ENCODE measurements at places on chromosomes 7 and 10. TPM values are rescaled to one million over a fixed set of nuclear protein-coding genes. Genes with fewer than 3 reads are reported as not detected.

DNA sequence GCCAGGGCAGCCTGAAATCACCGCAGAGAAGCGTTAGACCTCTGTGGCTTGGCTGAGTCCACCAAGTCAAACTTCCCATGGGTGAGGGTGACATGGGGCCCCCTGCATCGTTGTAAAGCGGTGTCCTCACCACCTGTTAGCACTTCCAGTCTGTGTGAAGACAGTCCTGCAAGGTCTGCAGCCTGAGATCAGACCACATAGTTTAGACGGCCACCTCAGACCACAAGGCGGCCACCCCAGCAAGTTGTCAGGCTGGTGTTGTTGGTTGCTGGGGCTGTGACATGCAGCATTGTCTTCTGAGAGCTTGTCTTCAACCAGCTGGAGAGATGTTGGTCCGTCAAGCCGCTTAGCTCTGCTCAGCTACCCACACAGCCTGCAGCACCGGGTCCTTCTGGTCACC is 44.1 kb upstream of the TARP start:
- H3K4me3 ChIP-seq: no peak overlapping the region
- H3K27ac ChIP-seq: no peak overlapping the region
- H3K4me1 ChIP-seq: no peaks in the 10 kb centered on the region

Gene CCAR1
- total RNA-seq: 37.6 TPM

- H3K4me3 ChIP-seq: no peak overlapping the region
- no peak for DNase-seq
- no peaks in the 10 kb centered on the region for H3K36me3 ChIP-seq
Measured at GRCh38 chr7:93036149-93036640, 81.6 kb downstream of the SAMD9 start.

GRCh38 chr7:107907790-107908189 is 16.8 kb downstream of the DLD start:
- no peak overlapping the region for H3K27ac ChIP-seq
- peaks cover under 1% of the 10 kb centered on the region for H3K4me1 ChIP-seq
- DNase-seq: no peak
- no peak overlapping the region for H3K4me3 ChIP-seq
- peaks cover 12% of the 10 kb centered on the region for H3K36me3 ChIP-seq

GRCh38 chr7:96792115-96792514 is 82.5 kb upstream of the SEM1 start:
- no peak for DNase-seq
- H3K4me1 ChIP-seq: no peaks in the 10 kb centered on the region
- no peak overlapping the region for H3K4me3 ChIP-seq
- no peak overlapping the region for H3K27ac ChIP-seq
- no peaks in the 10 kb centered on the region for H3K27me3 ChIP-seq
- no peaks in the 10 kb centered on the region for H3K36me3 ChIP-seq

- no peaks in the 10 kb centered on the region for H3K36me3 ChIP-seq
- no peak overlapping the region for H3K27ac ChIP-seq
- H3K4me3 ChIP-seq: no peak overlapping the region
- H3K4me1 ChIP-seq: no peaks in the 10 kb centered on the region
Measured at GRCh38 chr7:29405891-29406290, 157.7 kb upstream of the PRR15 start.

GRCh38 chr7:27139334-27140125 is 4.0 kb downstream of the HOXA5 start:
- DNase-seq: no peak
- H3K4me3 ChIP-seq: no peak overlapping the region

DNA sequence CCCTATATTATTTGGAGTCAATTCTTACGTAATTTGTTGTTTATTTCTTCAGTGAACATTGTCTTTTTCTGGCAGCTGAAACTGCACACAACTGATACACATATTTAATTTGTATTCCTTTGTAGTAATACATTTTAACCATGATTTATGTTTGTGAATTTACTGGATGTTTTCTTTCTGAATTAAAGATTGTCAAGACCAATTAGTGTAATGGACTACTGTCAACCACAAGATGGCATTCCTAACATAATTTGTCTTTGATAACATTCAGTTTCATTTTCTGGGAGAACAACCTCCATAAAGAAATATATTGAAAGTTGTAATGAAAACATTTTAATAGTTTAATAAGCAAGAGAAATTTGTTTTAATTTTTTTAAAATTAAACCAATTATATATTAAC is 10.1 kb downstream of the THNSL1 start:
- no peaks in the 10 kb centered on the region for H3K36me3 ChIP-seq
- no peak for DNase-seq
- H3K4me3 ChIP-seq: no peak overlapping the region
- no peak overlapping the region for H3K27ac ChIP-seq
- no peaks in the 10 kb centered on the region for H3K27me3 ChIP-seq

- H3K36me3 ChIP-seq: peaks cover 18% of the 10 kb centered on the region
- no peaks in the 10 kb centered on the region for H3K27me3 ChIP-seq
- no peak overlapping the region for H3K27ac ChIP-seq
- no peaks in the 10 kb centered on the region for H3K4me1 ChIP-seq
- DNase-seq: no peak
Measured at GRCh38 chr7:45721686-45722598, 147.8 kb downstream of the ADCY1 start.

- no peaks in the 10 kb centered on the region for H3K27me3 ChIP-seq
- no peak for DNase-seq
- H3K4me1 ChIP-seq: no peaks in the 10 kb centered on the region
Measured at GRCh38 chr10:53619671-53620070, 847.1 kb upstream of the MBL2 start.

DNA sequence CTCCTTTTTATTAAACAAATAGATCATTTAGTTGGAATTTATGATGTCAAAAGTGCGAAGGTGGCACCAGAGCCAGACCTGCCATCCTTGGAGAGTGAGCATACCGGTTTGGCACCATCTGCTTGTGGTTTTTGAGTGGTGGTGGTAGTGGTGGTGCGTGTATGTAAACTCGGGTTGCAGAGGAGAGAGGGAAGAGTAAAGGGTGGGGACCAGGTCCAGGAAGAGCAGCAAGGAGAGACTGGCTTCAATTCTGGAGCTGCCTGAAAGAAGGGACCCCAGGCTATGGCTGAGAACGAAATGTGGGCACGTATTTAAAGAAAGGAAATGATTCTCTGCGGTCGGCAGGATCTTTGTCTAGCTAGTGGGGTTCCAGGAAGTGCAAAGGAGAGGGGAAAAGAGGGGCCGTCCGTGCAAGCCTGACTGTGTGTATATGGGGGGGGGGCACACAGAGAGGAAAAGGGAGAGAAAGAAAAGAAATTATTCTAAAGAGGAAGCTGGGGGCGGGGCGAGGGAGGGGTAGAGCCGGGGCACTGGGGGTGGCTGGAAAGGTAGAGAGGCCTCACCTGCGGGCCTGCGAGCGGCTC is 448 bp upstream of the GOLGA7B start:
- H3K27me3 ChIP-seq: peaks cover 58% of the 10 kb centered on the region
- peak overlapping the region; percentile 53 for H3K4me3 ChIP-seq

- no peaks in the 10 kb centered on the region for H3K4me1 ChIP-seq
- no peak overlapping the region for H3K4me3 ChIP-seq
- DNase-seq: no peak
- H3K36me3 ChIP-seq: no peaks in the 10 kb centered on the region
- H3K27me3 ChIP-seq: no peaks in the 10 kb centered on the region
Measured at GRCh38 chr10:115895166-115895565, 377.8 kb downstream of the GFRA1 start.

- H3K27me3 ChIP-seq: no peaks in the 10 kb centered on the region
- no peak overlapping the region for H3K27ac ChIP-seq
- H3K4me3 ChIP-seq: no peak overlapping the region
- H3K4me1 ChIP-seq: no peaks in the 10 kb centered on the region
- H3K36me3 ChIP-seq: no peaks in the 10 kb centered on the region
Measured at GRCh38 chr7:159112136-159113011, 32.3 kb downstream of the VIPR2 start.

Gene AGAP3
- total RNA-seq: 89.7 TPM

Gene TCERG1L
- total RNA-seq: not detected

DNA sequence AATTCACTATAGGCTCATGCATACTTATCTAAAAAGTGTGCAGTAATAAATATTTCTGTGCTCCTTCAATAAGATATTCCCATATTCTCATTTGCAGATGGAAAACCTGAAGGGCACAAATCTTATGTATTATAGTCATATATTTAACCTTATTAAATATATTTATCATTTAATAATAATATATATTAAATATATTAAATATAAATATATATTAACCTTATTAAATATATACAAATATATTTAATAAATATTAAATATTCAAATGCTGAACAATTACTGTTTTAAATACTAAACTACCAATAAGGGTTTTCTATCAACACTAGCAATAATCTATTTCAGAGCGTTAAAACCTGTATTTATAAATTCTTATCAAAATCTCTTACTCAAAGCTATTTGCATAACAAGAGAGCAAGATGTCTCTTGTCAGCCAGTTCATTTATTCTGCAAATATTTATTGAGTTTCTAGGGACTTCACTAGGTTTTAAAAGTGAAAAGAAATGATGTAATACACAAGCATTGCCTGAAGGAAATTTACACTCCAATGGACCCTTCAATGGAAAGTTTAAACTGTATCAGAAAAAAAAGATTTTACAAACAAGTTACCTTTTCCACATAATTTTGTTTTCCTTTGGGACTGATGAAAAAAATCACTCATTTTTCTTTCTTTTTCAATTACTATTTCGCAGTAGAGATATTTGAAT is 159.2 kb downstream of the AGMO start:
- H3K36me3 ChIP-seq: no peaks in the 10 kb centered on the region
- no peaks in the 10 kb centered on the region for H3K27me3 ChIP-seq
- no peaks in the 10 kb centered on the region for H3K4me1 ChIP-seq
- no peak overlapping the region for H3K4me3 ChIP-seq
- no peak for DNase-seq
- no peak overlapping the region for H3K27ac ChIP-seq

Gene MCM10
- 0.14 TPM for total RNA-seq

Gene MRM2
- 20.8 TPM for total RNA-seq

DNA sequence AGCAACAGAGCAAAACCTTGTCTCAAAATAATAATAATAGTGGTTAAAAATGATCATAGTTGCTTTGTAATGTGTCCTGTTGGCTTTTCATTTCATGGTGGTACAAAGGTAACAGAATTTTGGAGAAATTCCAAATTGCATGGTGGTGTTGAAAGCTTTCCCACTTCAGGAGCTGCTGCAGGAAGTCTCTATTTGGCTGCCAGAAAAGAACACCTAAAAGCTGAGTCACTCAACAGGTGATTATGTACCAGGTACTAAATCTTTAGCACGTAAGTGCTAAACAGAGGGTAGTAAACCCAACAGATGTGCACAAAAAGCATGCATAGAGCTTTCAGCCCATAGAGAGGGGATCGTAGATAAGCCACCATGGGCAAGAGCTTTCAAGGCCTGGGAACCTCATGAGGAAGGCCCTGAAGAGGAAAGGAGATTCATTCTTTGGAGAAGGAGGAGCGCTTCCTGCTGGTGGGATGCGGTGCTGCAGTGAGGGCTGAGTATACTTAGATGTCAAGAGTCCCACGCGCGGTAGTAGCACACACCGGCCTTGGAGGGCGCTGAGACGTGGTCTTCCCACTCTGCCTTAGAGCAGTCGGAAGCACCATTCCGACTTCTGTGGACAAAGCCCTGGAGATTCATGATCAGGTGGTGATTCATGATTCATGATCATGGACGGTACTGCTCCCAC is 118.7 kb downstream of the RALA start:
- no peaks in the 10 kb centered on the region for H3K27me3 ChIP-seq
- no peaks in the 10 kb centered on the region for H3K4me1 ChIP-seq
- H3K4me3 ChIP-seq: no peak overlapping the region
- no peak overlapping the region for H3K27ac ChIP-seq

- peak; percentile 91 for DNase-seq
- no peaks in the 10 kb centered on the region for H3K4me1 ChIP-seq
- peak within 1 kb of the TSS; percentile 94 for H3K4me3 ChIP-seq
- H3K27me3 ChIP-seq: no peaks in the 10 kb centered on the region
Measured at GRCh38 chr7:151083071-151083823, at the start of gene TMUB1. TMUB1 (minus strand) TSS chr7:151083493; CDS start chr7:151082563, 930 bp downstream.

- no peak for DNase-seq
- no peaks in the 10 kb centered on the region for H3K4me1 ChIP-seq
- no peaks in the 10 kb centered on the region for H3K27me3 ChIP-seq
Measured at GRCh38 chr10:111986079-111986478, 197.5 kb downstream of the GPAM start.

Gene STEAP4
- total RNA-seq: 15.8 TPM

Gene NUP42
- 35.4 TPM for total RNA-seq

GRCh38 chr10:17151716-17152115 is 22.1 kb upstream of the CUBN start:
- H3K36me3 ChIP-seq: no peaks in the 10 kb centered on the region
- no peak for DNase-seq
- no peaks in the 10 kb centered on the region for H3K4me1 ChIP-seq
- no peak overlapping the region for H3K4me3 ChIP-seq
- no peak overlapping the region for H3K27ac ChIP-seq

Gene CUBN
- 2.4 TPM for total RNA-seq

Gene RBM20
- total RNA-seq: 4.9 TPM

- no peak overlapping the region for H3K4me3 ChIP-seq
- no peaks in the 10 kb centered on the region for H3K36me3 ChIP-seq
- peaks cover 7% of the 10 kb centered on the region for H3K4me1 ChIP-seq
- no peak for DNase-seq
Measured at GRCh38 chr7:18473119-18473518, 22.4 kb upstream of the HDAC9 start.

DNA sequence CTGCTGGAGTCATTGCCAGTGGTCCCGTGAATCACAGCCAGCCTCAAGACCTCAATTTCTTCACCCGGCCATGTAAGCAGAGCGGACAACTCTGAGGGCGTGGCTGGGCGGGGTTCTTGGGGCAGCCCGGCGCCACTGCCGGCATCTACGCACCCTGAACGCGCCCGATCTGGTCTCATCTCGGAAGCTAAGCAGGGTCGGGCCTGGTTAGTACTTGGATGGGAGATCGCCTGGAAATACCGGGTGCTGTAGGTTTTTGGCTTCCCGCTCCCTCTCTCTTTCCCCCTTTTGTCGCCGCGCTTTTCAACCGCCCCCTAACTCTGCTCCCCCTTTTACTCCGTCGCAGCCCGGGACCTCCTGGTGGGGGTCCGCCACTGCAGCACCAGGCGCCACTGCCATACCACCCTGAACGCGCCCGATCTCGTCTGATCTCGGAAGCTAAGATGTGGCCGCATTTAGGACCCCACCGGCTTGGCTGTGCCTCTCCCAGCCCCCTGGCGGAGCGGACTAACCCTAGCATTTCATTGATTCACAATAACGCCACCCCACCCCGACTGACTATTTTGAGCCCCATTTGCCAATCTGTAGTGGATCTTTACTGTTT is 25.3 kb downstream of the GARIN1A start:
- no peaks in the 10 kb centered on the region for H3K4me1 ChIP-seq
- peak; percentile 71 for DNase-seq
- H3K4me3 ChIP-seq: peak overlapping the region; percentile 26
- no peak overlapping the region for H3K27ac ChIP-seq
- no peaks in the 10 kb centered on the region for H3K36me3 ChIP-seq
- peaks cover 20% of the 10 kb centered on the region for H3K27me3 ChIP-seq

GRCh38 chr7:147771344-147771743 is 819.2 kb upstream of the C7orf33 start:
- no peaks in the 10 kb centered on the region for H3K27me3 ChIP-seq
- no peak for DNase-seq
- H3K27ac ChIP-seq: no peak overlapping the region
